ENCODE measurements at places on chromosomes 3 and 15. TPM values are rescaled to one million over a fixed set of nuclear protein-coding genes. Genes with fewer than 3 reads are reported as not detected.

- DNase-seq = no peak
- H3K36me3 ChIP-seq = no peaks in the 10 kb centered on the region
- no peak overlapping the region for H3K4me3 ChIP-seq
- no peaks in the 10 kb centered on the region for H3K27me3 ChIP-seq
- H3K27ac ChIP-seq = no peak overlapping the region
These were observed 41.6 kb upstream of the STRIT1 start for GRCh38 chr3:155334914-155335723.

GRCh38 chr3:192183109-192183508 lies 544.2 kb downstream of the FGF12 start:
- no peaks in the 10 kb centered on the region for H3K36me3 ChIP-seq
- H3K27ac ChIP-seq = no peak overlapping the region
- no peaks in the 10 kb centered on the region for H3K27me3 ChIP-seq
- no peak for DNase-seq
- no peak overlapping the region for H3K4me3 ChIP-seq
- no peaks in the 10 kb centered on the region for H3K4me1 ChIP-seq

Gene PLSCR4
- 16.4 TPM for total RNA-seq

- H3K4me1 ChIP-seq = no peaks in the 10 kb centered on the region
- peaks cover 25% of the 10 kb centered on the region for H3K27me3 ChIP-seq
- DNase-seq = no peak
- no peak overlapping the region for H3K4me3 ChIP-seq
These were observed 269.7 kb upstream of the ATP10A start for GRCh38 chr15:26132811-26133210.

GRCh38 chr3:66393333-66394005 lies 107.4 kb downstream of the LRIG1 start:
- peaks cover 31% of the 10 kb centered on the region for H3K4me1 ChIP-seq
- H3K27me3 ChIP-seq = no peaks in the 10 kb centered on the region
- H3K27ac ChIP-seq = peak overlapping the region; percentile 16
- H3K4me3 ChIP-seq = no peak overlapping the region

GRCh38 chr15:79924379-79924778 lies 27.6 kb upstream of the MTHFS start:
- H3K27me3 ChIP-seq = no peaks in the 10 kb centered on the region
- H3K36me3 ChIP-seq = peaks cover 15% of the 10 kb centered on the region
- H3K4me3 ChIP-seq = peak overlapping the region; percentile 93

All from suprapubic skin (tissue), 4 donors.